Suprapubic skin (tissue), 4 donors: ENCODE measurements at places on chromosomes 4 and X. TPM values are rescaled to one million over a fixed set of nuclear protein-coding genes. Genes with fewer than 3 reads are reported as not detected.

The ARHGAP4 gene
- total RNA-seq: 6.5 TPM

The RNF212 gene
- total RNA-seq: 16.5 TPM

GRCh38 chr4:2515830-2516550 is 20.5 kb upstream of the FAM193A start:
- no peak for DNase-seq

- DNase-seq: no peak
Measured at GRCh38 chrX:6184900-6185515, 43.7 kb downstream of the NLGN4X start.

DNA sequence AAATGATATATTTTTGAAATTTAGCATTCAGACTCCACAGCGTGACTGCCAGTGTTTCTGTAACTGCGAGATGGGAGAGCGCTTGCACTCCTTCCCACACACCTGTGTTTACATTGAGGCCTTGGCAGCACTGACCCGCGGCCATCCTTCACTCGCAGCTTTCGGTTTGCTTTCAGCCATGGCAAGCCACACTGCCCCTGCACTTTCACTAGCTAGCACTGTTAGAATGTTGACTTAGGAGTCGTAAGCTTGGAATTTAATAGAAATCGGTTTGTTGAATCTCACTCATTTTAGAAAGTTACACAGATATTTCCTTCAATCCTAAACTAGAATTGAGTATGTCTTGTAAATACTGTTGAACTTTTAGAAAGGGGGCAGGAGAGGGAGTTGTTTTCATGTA is 136.2 kb downstream of the CFAP299 start:
- no peak for DNase-seq

DNA sequence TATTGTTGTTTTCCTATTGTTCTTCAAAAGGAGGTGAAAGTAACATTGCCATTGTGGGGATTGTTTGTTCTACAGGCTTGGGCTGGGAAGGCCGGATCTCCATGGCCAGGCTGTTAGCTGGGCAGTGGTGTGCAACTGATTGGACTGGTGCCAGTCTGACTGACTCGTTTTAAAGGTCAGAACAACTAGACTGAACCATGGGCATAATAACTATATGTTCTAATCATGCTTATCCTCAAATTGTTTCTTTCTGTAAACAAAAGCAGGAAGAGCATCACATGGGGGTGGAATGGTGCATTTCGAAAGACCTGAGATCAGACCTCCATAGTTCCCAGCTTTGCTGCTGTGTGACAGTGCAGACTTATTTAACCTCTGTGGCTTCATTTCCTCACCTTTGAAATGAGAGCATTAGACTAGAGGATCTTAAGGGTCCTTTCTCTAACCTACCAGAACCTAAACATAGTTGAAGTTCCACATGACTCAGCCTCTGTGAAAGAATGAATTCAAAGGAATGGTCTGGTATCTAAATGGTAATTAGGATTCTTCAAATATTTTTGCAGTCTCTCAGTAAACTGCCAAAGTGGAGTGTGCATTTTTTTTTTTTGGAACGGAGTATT is 66.7 kb upstream of the PGRMC2 start:
- no peak for DNase-seq
